ENCODE measurements at places on chromosomes 6 and 20. TPM values are rescaled to one million over a fixed set of nuclear protein-coding genes. Genes with fewer than 3 reads are reported as not detected.

The SRSF12 gene
- total RNA-seq = 1.9 TPM

The SIRPG gene
- total RNA-seq = not detected

The MYLK2 gene
- total RNA-seq = not detected

The TREML1 gene
- 1.7 TPM for total RNA-seq

DNA sequence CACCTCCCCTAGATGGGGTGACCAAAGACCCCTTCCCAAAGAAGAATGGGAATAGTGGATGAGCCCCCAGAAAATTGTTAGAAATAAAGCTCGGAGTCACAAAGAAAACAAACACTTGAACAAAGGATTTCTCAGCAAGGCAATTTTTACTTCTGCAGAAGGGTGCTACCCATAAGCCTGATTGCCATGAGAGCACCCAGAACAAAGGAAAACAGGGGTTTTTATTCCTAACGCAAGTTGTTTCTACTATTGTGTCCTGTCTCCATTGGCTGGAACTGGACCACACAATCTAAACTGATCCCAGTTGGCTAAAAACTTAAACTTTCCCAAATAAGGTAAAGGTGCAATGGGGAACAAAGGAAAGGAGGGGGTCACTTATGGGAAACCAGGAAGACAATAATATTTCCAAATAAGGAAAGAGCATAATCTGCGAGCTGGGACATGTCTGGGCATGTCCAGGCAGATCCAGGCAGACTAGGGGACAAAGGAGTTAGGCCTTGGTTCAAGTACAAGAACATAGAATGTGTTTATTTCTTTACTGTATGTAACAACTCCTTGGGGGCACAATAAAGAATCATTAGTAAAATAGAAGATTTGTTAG lies 20.0 kb downstream of the HLA-B start:
- no peak overlapping the region for H3K4me3 ChIP-seq
- no peak overlapping the region for H3K27ac ChIP-seq
- no peaks in the 10 kb centered on the region for H3K27me3 ChIP-seq
- H3K36me3 ChIP-seq = no peaks in the 10 kb centered on the region
- H3K4me1 ChIP-seq = no peaks in the 10 kb centered on the region

GRCh38 chr6:166203003-166203640 lies 35.5 kb upstream of the TBXT start:
- no peak overlapping the region for H3K27ac ChIP-seq
- no peaks in the 10 kb centered on the region for H3K27me3 ChIP-seq
- no peak overlapping the region for H3K4me3 ChIP-seq

DNA sequence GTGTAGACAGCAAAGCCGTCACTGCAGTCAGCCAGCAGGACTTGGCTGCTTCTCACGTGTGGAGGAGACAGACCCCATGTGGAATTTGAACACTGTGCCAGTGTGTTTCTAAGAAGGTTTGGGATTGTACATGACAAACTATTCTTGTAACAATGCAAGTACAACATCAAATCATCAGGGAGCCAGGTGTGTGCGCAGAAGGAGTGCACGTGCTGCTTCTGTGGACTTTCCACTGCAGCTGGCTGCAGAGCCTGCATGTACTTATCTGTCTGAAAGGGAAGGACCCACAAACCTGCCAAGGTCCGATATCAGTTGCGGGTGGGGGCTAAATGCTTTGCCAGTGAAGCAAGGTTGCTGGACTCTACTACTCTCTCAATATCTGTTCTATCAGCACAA lies 211.6 kb downstream of the WDR27 start:
- H3K4me3 ChIP-seq = no peak overlapping the region
- H3K36me3 ChIP-seq = no peaks in the 10 kb centered on the region
- H3K4me1 ChIP-seq = peaks cover 4% of the 10 kb centered on the region

- no peaks in the 10 kb centered on the region for H3K36me3 ChIP-seq
- no peak for DNase-seq
- peaks cover 2% of the 10 kb centered on the region for H3K4me1 ChIP-seq
- no peaks in the 10 kb centered on the region for H3K27me3 ChIP-seq
- no peak overlapping the region for H3K27ac ChIP-seq
- no peak overlapping the region for H3K4me3 ChIP-seq
These were observed 314.5 kb downstream of the EYA4 start for GRCh38 chr6:133555685-133556084.

- DNase-seq = no peak
- H3K4me1 ChIP-seq = peaks cover 11% of the 10 kb centered on the region
- H3K27ac ChIP-seq = no peak overlapping the region
- H3K27me3 ChIP-seq = no peaks in the 10 kb centered on the region
- H3K4me3 ChIP-seq = no peak overlapping the region
These were observed 11.6 kb downstream of the TMEM30A start for GRCh38 chr6:75273009-75273408.

- no peaks in the 10 kb centered on the region for H3K4me1 ChIP-seq
- no peak for DNase-seq
- H3K27ac ChIP-seq = no peak overlapping the region
- no peaks in the 10 kb centered on the region for H3K36me3 ChIP-seq
- H3K27me3 ChIP-seq = no peaks in the 10 kb centered on the region
These were observed 31.6 kb downstream of the E2F3 start for GRCh38 chr6:20433321-20433720.

All from aorta (tissue), 5 donors.